NCI-H1092 treated with DMSO at 0.1 percent for 48 hours (cell line): ENCODE measurements at places on chromosomes 3 and 15.

GRCh38 chr3:111785034-111785433 is 74.0 kb upstream of the PHLDB2 start:
- DNase-seq: no peak

GRCh38 chr3:32176989-32177701 is 61.3 kb upstream of the CMTM8 start:
- peak; percentile 41 for DNase-seq

DNA sequence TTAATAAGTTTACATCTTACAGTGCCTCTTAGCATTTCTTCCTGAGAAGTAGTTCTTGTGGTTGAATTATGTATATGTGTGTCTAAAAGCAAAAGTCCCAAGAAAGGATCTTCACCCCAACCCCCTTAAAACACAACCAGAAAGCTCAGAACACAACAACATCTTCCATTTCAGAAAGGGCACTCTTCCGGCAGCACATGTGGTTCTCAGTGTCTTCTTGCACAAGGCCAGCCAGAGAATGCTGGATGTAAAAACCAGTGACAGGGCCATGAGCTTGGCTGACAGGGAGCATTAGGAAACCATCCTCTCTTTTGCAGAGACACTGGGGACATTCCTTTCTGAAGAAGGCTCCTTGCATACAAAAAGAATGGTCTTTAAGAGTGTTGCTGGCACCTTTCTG is 45.0 kb downstream of the EEFSEC start:
- no peak for DNase-seq

DNA sequence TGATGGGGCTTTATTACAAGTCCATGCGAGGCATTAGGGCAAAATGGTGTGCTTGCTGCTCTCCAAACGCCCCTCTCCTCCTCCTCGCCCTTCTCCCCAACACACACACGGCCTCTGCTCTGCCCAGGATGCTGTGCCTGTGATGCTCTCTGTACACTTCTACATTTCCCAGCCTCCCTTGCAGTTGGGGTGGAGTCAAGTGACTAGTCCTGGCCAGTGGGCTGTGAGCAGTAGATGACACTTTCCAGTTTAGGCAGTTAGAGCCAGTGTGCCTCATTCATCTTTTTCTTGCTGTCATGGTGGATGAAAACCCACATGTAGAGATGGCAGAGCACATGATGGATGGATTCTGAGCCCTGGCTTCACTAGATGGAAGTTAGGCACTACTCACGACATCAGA is 5.4 kb downstream of the TRH start:
- DNase-seq: no peak
